NCI-H2081 treated with DMSO at 0.1 percent for 48 hours (cell line): ENCODE measurements at places on chromosomes 1 and 21.

- no peak for DNase-seq
Observed at GRCh38 chr1:23343221-23344110, 618 bp downstream of the HNRNPR start.

DNA sequence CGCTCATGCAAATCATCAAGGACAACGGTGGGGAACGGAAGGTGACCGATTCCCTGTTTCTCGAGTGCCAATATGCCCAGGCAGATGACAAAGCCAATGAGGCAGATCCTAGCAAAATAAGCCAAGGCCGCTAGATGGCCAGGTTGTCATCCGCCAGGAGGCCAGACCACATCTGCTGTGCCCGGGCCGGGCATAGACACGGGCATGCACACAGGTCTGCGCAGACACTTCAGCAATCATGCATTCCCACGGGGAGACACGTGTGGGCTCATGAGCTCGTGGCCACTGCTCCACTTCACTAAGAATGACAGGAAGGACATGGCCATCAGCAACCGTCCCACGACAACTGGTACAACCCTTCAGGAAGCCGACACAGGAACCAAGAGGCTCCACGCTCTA is 23.4 kb downstream of the WDR4 start:
- no peak for DNase-seq

GRCh38 chr1:13780780-13781179 is 80.8 kb downstream of the PRDM2 start:
- no peak for DNase-seq

DNA sequence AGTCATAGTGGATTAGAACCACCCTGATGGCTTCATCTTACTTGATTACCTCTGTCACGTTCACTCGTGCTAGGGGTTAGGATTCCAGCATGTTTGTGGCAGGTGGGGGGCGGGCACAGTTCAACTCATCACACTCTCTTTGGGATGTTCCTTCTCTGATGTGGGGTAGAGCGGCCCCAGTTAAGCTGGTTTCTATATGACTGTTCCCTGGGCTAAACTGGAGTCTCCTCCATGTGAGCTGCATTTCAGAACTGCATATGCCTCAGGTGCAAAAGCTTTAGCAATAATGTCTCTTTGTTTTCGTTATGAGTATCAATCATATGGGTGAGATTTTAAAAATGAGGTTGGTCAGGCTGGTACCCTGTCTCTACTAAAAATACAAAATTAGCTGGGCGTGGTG is 393.2 kb downstream of the RPS6KC1 start:
- no peak for DNase-seq

GRCh38 chr1:205680073-205680851 is at the start of gene SLC45A3:
Gene SLC45A3 (minus strand): TSS chr1:205680509. CDS start chr1:205664656, 15,853 bp downstream.
- no peak for DNase-seq

DNA sequence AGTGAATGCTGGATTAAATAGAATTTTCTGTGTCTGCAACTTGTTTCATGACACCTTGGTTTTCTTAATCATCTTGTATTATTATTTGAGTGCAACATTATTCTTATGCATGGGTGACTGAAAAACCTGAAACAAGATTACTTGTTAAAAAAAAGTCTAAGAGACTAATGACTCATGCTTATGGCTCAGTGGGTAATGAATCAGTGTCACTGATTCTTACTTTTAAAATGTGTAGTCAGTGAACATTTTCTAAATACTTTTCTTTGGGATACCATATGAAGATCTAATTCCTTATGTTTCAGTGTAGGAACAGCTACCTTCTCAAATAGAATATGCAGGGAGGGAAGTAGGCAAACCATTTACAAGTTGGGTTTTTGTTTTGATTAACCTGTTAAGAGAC is 65.5 kb downstream of the PRKAA2 start:
- no peak for DNase-seq

DNA sequence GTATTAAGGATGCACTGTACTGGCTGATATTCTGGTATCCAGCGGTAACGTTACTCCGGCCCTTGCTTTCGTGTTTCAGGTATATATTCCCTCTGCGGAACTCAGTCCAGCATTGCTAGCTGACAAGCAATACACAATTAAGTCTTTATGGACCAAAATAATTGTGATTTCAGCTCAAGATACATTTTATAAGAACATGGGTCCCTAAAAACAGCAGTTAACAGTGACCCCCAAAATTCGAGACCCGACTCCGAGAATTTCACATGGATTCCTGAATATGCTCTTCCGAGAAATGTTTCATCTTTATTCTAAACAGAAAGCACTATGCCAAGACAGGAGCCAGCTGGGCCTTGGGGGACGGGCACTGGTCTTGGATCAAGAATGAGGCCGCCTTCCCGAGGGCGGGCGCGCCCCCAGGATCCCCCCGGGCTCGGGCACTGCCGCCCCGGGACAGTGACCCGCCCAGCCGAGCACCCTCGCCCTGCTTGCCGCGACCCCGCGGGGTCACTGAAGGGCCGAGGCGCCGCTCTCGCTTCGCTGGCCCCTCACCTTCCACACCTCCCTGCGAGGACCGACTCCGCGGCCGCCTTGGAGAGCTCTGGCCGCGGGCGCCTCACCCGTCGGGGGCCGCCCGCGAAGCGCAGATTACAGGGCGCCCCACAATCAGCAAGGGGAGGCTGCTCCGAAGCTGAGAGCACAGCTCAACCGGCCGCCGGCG is 610 bp downstream of the SCYL3 start:
- DNase-seq: no peak

- DNase-seq: no peak
Observed at GRCh38 chr1:109361649-109362048, 36.1 kb downstream of the SORT1 start.

- DNase-seq: peak; percentile 0
Observed at GRCh38 chr21:44510508-44511218, 29.3 kb downstream of the KRTAP10-1 start.

GRCh38 chr1:32334864-32335534 is 1.0 kb downstream of the MARCKSL1 start:
- DNase-seq: no peak

DNA sequence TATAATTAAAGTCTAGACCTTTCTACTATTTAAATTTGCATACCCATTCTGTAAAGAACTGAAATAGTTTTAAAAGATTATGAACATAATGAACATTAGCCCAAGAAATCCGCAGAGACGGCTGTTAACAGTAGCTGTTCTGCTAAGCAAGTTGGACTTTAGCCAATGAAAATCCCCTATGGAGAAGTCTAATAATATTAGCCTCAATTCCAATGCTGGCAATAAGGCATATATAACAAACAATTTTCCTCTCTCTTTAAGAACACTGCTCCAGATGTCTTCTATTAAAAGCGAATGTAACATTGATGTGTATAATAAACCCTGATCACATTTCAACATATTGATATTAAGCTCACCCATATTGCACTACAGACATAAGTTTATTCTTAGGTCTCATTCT is 221.3 kb upstream of the KCTD3 start:
- no peak for DNase-seq

- peak; percentile 74 for DNase-seq
Observed at GRCh38 chr1:83998498-83999315, at the start of gene TTLL7. Gene TTLL7 (minus strand): TSS chr1:83999132. CDS start chr1:83952211, 46,921 bp downstream.

- DNase-seq: no peak
Observed at GRCh38 chr1:208164609-208165008, 79.6 kb downstream of the PLXNA2 start.

- no peak for DNase-seq
Observed at GRCh38 chr1:43671626-43672330, 21.8 kb downstream of the KDM4A start.

GRCh38 chr1:15068997-15069396 is 84.5 kb upstream of the TMEM51 start:
- DNase-seq: no peak

DNA sequence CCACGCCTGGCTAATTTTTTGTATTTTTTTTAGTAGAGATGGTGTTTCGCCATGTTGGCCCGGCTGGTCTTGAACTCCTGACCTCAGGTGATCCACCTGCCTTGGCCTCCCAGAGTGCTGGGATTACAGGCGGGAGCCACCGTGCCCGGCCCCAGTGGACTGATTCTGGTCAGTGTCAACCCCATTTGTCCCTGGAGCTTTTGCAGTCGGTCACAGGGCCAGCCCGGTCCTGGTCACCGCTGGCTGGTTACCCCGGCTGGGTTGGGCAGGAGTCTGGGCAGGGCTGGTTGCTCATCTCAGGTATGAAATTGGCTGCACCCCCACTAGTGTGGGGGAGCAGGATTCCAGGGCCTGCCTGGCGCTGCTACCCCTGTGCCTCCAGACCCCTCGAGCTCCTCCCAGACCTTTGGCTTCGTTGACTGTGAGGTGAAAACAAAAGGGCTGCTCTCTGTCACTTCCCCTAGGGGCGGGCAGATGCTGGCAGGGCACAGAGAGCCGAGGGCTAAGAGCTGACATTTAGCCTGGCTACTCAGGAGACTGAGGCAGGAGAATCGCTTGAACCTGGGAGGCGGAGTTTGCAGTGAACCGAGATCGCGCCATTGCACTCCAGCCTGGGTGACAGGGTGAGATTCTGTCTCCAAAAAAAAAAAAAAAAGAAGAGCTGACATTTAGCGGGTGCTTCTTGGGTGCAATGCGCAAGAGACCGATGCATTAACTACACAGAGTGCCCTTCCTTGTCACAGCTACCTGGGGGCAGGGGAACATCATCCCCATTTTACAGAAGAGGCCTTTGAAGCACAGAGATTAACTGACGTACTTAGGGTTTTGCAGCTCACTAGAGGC is 10.6 kb downstream of the TNFRSF1B start:
- no peak for DNase-seq

DNA sequence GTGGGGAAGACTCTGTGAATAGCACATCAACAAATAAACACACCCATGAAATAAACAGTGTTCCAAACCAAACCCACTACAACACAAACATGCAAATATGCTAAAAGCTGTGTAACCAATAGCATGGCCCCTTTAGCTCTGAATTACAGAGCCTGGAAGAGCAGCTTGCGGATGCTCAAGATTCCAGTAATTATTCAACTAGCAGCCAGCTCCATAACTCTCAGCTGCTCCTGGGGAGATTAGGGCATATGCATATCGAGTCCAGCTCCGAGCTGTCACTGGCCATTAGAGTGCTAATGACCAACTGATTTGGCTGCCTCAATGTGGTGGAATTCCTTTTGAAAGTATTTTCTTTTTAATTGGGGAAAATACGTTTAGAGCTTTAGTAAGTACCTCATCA is 207.1 kb downstream of the HHAT start:
- DNase-seq: no peak

- no peak for DNase-seq
Observed at GRCh38 chr1:153771841-153772593, 3.2 kb upstream of the SLC27A3 start.

DNA sequence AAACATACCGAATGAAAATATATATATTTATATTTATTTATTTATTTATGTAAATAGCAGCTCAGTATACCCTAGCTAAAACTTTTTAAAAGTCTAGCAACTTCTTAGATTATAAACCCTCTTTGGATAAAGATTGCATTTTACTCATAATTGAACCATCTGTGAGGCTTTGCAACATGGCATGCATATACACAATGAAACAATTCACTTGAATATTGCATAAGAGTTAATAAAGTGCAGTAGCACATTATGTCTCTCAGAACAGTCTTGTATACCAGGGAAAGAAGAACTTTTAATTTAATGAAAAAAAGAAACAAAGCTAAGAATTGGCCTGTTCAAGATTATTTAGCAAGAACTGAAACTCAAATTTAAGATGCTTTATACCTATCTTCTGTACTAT is 1363.9 kb upstream of the ADGRL2 start:
- no peak for DNase-seq

GRCh38 chr1:202661136-202661845 is 49.0 kb downstream of the SYT2 start:
- DNase-seq: no peak

DNA sequence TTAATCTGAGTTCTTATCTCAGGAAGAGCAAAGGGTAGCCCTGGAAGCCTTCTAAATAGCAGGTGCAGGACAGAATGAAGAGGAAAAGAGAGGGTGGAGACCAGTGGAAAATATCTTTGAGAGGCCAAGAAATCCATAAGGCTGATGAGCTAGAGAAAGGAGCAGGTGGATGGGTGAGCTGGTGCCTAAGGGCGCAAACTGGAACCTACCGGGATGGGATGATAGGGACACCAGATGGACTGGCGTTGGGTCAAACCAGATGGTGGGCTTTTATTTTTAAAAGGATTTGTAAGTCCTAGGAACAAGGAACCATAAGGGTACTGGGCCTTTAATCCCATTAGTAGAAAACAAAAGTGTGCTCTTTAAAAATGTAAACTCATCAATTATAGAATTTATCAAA is 59.7 kb downstream of the RGL1 start:
- no peak for DNase-seq

- no peak for DNase-seq
Observed at GRCh38 chr21:36310016-36310415, 10.0 kb upstream of the MORC3 start.

DNA sequence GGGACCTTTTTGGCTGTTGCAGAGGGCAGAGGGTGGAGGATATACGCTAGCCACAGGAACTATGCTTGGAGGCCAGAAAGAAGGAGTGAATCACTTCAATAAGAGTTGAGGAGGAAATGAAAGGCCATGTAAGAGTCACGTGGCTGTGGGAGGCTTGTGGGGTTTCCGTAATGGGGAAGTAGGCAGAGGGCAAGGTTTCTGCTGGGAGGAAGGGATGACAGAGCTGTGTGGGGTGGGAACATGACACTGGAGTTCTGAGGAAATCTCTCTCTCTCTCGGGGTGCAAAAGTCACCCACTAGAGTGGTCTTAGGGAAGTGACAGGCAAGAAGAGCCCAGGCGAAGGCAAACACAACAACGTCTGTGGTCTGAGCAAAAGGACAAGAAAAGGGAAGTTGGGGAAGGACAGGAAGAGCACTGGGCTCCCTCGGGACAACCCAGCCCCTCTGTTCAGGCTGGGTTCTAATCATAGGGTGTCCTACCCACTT is 3.9 kb upstream of the CD1C start:
- DNase-seq: no peak
